ENCODE measurements at places on chromosomes 11 and 22.

DNA sequence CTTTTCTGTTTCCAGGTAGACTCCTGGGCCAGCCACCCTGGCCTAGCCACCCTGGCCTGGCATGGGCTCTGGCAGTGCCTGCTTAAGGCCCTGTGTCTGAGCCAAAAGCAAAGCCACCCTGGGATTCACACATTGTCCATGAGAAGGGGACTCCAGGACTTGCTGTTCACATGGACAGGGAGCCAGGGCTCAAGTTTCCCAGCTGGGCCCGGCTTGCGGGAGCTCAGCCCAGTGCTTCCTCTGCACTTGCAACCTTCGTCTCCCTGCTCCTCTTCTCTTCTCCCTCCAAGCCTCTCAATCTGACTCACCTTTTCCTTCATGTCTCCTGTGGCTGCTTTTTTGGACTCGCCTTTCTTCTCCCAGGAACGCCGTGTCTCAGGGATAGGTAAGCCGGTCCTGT, 130.3 kb downstream of the MICAL2 start:
- no peaks in the 10 kb centered on the region for H3K27me3 ChIP-seq
- no peak for DNase-seq
- peaks cover 100% of the 10 kb centered on the region for H3K4me1 ChIP-seq
- H3K36me3 ChIP-seq: peaks cover 49% of the 10 kb centered on the region
- H3K4me3 ChIP-seq: no peak overlapping the region
- peak overlapping the region; percentile 95 for H3K27ac ChIP-seq

DNA sequence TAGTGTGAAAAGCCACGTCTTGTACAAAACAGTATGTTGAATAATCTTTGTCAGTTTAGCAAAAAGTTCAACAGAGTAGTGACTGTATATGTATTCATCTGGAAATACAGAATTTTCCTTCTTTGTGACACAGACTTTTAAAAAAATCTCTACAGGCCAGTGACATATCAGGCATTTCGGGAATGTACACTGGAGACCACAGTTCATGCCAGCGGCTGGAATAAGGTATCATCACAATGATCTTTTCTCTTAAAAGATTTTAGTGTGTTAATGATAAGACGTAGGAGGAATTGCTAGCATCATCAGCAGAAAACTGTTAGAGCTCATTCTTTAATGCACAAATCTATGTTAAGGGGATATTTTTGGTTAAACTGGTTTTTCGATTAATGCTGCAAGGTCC, 57.4 kb downstream of the BCL2L13 start:
- no peaks in the 10 kb centered on the region for H3K4me1 ChIP-seq
- no peaks in the 10 kb centered on the region for H3K36me3 ChIP-seq
- no peak overlapping the region for H3K4me3 ChIP-seq
- H3K27me3 ChIP-seq: no peaks in the 10 kb centered on the region
- H3K27ac ChIP-seq: no peak overlapping the region

GRCh38 chr11:122098261-122098980, 17.6 kb downstream of the BLID start:
- DNase-seq: no peak
- peak overlapping the region; percentile 91 for H3K4me3 ChIP-seq
- no peaks in the 10 kb centered on the region for H3K27me3 ChIP-seq

DNA sequence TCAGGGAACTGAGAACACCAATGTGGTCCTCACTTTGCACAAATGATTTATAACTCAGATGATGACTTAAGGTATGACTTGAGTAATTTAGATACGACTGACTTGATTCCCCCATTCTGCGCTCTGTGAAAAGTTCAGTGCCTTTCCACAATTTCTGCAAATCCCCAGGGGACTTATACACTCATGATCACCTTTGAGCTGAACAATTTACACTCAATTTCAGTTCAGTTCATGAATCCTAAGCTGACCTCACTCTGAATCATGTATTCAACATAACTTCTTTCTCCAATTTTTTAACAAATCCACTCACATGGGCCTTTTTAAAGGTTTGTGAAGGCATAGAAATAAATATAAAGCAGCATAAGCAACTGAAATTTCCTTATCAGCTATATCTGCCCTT, 274.2 kb downstream of the FAM76B start:
- H3K4me1 ChIP-seq: no peaks in the 10 kb centered on the region
- H3K4me3 ChIP-seq: no peak overlapping the region
- DNase-seq: no peak
- H3K27me3 ChIP-seq: no peaks in the 10 kb centered on the region
- H3K36me3 ChIP-seq: no peaks in the 10 kb centered on the region

Data from thoracic aorta (tissue), 2 donors.